Activated CD8-positive, alpha-beta memory T cell treated with anti-CD3 and anti-CD28 coated beads for 36 hours (primary cell): ENCODE measurements at places on chromosomes 7 and 10. TPM values are rescaled to one million over a fixed set of nuclear protein-coding genes. Genes with fewer than 3 reads are reported as not detected.

GRID1 gene
- not detected for total RNA-seq

INMT gene
- not detected for total RNA-seq

PDE6C gene
- total RNA-seq = not detected

TCAF2 gene
- 27.5 TPM for total RNA-seq

CALML5 gene
- not detected for total RNA-seq

C10orf105 gene
- 0.15 TPM for total RNA-seq

PPP1R9A gene
- 0.08 TPM for total RNA-seq

ELN gene
- total RNA-seq = not detected

AGAP9 gene
- total RNA-seq = 3.7 TPM

COA1 gene
- total RNA-seq = 85.6 TPM

OIT3 gene
- not detected for total RNA-seq

COMMD3 gene
- total RNA-seq = 75.0 TPM

TMEM273 gene
- total RNA-seq = 78.7 TPM

EN2 gene
- total RNA-seq = not detected

SCIN gene
- total RNA-seq = 0.27 TPM

HOXA5 gene
- not detected for total RNA-seq

ANXA8L1 gene
- total RNA-seq = not detected
